ENCODE measurements at places on chromosomes 12 and 14.

- DNase-seq, result no peak
Measured at GRCh38 chr12:124025661-124026060, 52.6 kb downstream of the ZNF664 start.

DNA sequence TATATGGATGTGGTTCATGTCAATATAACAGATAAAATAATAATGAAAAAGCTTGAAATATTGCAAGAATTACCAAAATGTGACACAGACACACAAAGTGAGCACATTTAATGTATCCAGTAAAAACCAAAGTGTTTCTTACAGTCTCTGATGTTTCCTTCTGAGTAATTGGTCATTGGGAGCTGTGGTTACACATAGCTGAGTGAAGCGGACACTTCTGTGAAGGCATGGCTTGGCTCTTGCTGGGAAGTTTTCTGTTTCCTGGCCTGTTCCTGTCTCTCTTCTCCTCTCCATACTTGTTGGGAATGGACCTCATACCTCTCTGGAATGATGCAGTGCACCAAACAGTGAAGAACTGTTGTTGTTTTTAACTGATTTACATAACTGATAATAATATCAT is 117.3 kb downstream of the BICD1 start:
- DNase-seq, result no peak

DNA sequence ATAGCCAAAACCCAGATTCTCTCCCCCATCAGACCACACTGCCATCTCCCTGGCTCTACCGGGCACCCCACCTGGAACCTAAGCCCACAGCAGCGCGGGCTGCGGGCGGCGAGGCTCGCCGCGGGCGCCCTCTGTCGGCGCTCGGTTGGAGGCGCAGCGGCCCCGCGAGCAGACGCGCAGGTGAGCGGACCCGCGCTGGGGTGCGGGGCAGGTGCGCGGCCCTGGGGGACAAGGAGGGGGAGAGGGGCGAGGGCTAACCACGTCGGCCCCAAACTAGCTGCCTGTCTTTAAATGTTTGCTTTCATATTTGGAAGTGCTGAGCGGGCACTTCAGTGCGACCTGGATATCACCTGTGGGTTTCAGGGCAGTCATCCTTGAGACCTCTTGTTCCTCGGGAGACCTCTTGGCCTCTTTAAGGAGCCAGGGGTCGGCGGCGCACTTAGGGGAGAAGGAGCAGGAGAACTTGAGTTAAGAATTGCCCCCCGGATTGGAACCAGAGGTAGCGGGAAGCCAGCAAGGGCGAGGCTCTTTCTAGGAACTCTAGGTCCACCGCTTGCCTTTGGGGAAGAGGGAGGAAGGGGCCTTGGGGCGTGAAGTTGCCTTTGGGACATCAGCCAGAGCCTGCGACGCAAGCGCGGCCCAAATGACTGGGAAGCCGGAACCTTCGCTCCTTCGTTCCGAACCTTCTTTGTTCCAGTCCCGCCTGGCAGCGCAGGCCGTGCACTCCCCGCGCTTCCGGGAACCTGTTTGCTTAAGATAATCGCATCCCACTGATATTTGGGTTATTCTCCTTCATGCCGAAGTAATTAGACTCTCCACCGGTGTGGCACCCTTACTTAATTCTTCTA is 78.7 kb downstream of the NEDD1 start:
- no peak for DNase-seq

DNA sequence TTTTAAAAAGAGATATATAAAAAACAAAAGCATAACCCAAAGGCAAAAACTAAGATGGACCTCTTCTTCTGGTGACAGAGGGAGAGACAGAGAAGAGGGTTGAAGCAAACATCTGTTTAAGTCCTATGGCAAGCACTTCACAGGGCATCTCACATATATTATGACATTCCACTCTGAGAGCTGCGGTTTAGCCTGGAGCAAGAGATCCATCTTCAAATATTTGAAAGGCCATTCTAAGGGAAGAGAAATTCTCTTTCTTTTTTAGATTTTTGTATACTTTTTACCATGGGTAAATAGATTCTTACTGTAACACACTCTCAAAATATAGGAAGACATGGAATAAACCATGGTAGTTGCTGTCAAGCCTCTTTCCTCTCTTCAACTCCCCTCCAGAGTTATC is 204.1 kb downstream of the GXYLT1 start:
- DNase-seq, result no peak

DNA sequence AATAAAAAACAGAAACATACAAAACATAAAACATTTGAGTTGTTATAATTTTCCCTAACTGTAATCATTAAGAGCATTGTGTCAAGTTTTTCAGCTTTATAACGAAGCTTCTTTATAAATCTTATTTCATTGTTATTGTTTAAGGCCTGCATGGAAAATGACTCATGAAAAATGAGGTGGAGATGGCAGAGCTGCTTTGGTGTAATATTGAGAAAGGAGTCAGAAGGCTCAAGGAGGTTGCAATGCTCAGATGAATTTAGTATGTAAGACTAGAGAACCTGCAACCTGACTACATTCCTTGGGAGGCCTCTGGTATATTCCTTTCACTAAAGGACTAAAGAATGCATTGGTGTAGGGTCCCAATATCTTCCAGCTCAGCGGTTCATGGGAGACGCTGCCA is 61.5 kb downstream of the TMEM30B start:
- DNase-seq, result no peak

DNA sequence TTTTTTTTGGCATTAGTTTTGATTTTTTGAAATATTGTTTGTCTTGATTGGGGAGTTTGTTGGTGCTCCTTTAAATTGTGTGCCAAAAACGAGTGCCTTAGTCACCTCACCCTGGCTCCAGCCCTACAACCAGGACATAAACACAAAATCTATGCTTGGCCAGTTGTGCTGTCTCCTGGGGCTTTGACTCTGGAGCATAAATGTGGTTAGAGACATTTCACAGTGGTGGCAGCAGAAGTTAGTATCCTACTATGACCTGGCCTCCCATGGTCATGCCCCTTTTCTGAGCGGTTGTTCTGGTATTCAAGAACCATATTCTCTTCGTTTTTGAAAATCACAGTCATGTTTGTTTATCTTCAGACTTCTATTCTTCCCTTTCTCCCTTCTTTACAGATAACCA is 70.7 kb upstream of the PSMA6 start:
- no peak for DNase-seq

DNA sequence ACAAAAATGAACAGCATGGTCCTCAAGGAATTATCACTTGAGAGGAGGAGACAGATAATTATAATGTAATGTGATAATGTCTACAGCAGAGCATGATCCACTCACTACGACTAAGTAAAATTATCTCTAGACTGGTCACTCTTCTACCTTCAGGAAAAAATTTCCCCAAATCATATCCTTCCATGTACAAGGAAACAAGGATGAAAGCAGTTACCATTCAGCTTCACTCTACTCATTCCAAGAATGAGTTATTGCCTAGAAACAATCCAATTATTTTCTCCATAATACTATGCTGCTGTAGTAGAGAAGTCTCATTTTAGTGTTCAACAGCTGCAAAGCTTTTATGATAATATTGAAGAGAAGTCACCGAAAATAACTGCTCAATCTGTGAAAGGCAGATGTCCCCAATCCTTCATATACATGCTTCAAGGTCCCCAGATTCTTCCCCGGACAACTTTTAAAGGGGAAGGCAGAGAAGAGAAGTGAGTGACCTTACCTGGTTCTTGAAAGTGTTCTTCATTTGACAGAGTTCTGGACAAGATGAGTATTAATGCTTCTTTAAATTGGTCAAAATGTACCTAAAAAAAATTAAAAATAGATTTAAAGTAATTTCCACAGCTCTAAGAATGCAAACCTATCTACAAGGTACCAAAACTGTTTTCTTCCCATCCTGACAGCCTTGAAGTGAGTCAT is 24.6 kb downstream of the NIN start:
- no peak for DNase-seq

GRCh38 chr14:73233564-73233963 is 3.7 kb upstream of the PAPLN start:
- no peak for DNase-seq

GRCh38 chr12:65420941-65421340 is 142.5 kb downstream of the MSRB3 start:
- no peak for DNase-seq

- no peak for DNase-seq
Measured at GRCh38 chr14:50647753-50648152, 20.4 kb downstream of the SAV1 start.

GRCh38 chr12:16587514-16587913 is 18.4 kb downstream of the LMO3 start:
- no peak for DNase-seq

DNA sequence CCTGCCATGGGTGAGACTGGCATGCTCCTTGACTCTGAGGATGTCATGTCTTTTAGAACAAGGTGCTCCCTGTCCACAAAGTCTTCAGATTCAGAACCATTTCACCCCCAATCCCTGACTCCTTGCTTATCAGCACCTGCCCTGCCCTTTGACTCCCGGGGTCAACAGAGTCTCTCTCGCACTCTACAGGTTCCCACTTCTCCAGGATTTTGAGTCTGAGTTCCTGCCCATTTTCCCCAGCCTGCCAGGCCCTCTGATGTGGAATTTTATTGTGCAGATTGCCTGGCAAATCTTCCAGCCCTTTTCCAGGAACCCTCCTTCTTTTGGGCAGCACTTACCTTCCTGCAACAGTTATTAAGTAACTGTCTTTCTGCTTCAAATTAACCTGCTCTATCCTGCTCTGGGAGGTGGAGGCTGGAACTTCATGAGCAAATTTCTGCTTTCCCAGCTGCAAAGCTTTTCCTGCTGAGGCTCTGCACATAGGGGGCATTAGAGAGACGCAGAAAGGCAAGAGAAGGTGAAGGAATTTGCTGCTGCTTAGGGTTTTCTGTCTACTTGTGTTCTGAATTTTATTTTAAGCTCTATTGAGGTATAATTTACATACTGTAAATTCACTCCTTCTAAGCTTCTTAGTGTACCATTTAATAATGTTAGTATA is 259.1 kb downstream of the PCNX1 start:
- DNase-seq, result peak; percentile 48

GRCh38 chr12:100138048-100138802 is 4.4 kb downstream of the BLTP3B start:
- DNase-seq, result no peak

- DNase-seq, result no peak
Measured at GRCh38 chr14:76430017-76430416, 54.1 kb downstream of the ESRRB start.

DNA sequence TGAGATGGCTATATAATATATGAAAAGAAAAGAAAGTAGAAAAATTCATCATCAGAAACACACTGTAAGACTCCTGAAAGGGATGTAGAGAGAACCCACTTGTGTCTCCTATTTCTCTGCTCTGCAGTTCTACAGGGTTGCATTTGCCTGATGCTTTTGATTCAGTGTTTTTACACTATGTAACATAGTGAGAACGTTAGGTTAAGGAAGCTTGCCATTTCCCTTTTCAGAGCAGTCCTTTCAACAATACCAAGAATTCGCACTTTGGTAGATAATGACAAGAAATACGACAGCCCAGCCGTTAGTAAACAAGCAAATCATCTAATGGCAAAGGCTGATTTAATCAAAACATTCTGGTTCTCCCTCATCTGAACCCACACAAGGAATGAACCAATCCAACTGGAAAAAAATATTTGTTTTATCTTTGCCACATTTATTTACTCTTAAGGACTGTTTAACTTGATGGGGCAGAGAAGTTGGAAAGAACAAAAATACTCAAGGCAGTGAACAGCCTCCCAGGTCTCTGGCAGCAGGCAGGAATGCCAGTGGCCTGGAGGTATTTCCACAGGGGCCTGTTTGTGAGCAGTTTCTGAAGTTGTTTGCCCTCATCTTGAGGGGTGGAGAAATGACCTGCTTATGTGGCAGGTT is 30.8 kb upstream of the SOCS2 start:
- no peak for DNase-seq

DNA sequence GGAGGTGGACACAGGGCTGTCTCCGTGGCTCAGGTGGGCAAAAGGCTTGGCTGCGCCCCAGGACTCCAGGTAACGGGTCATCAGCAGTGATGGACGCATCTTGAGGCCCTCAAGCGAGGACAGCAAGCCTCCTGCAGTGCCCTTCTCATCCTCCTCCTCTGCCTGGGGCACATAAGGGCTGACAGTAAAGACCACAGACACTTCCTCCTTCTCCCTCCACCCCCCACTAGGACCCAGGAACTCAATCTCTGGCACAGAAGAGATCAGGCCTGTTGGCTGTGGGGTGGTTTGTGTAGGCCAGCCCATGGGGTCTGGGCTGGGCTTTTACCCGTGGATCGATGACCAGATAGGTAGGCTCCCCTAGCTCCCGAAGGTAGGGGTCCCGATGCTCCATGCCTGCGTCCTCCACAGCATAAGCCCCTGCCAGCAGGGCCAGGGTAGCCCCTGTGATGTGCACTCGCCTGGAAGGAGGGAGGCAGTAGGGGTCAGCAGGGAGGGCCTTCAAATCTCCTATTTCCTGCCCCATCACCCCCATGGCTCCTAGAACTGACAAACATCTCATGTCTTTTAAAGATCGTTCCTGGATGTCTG is 5.7 kb downstream of the ADCY4 start:
- DNase-seq, result no peak

- no peak for DNase-seq
Measured at GRCh38 chr12:66453844-66454243, 151.6 kb downstream of the HELB start.

DNA sequence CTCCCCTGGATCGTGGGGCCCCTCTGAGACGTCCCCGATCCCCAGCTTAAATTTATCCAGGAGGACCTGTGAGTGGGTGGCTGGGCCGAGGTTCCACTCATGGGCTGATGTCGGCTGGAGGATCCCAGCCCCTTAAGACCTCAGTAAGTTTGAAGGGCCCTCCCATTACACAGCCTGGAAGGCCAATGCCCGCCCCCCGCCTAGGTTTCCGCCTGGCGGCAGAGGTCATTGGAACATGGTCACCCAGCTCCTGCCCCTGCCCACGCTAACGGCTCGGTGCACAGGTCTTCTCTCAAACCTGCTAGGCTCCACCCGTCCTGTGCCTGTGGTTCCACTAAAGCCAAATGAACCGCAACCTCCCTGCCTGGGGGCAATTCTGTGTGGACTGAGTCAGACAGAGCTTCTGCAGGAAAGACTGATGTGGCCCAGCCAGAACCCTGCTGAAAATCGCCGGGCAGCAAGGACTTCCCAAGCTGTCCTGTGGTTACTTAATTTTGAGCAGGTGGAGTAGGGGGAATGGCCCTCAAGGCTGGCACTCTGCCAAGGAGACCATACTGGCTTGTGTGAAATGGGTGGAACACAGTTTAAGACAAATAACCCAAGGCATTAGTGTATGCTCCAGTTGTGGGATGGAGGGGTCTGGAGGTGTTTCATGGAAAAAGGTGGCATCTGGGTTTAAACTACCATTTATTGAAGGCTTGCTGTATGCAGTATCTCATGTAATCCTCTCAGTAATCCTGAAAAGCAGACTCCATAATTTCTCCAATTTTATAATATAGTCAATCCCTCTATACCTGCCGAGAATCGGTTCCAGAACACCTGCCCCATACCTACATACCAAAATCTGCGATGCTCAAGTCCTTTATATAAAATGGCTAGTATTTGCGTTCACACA is 903 bp upstream of the NT5DC3 start:
- DNase-seq, result no peak

Data from iPS DF 19.7 (cell line).